ENCODE measurements at places on chromosomes 16 and 17. TPM values are rescaled to one million over a fixed set of nuclear protein-coding genes. Genes with fewer than 3 reads are reported as not detected.

Gene CCDC102A
- 20.4 TPM for polyA plus RNA-seq

Gene HSD11B2
- 31.9 TPM for polyA plus RNA-seq

Gene MGAT5B
- 0.85 TPM for polyA plus RNA-seq

Gene SLC9A5
- polyA plus RNA-seq, result 17.8 TPM

Gene RSL1D1
- polyA plus RNA-seq, result 259 TPM

Gene TOX3
- 5.5 TPM for polyA plus RNA-seq

Gene EVPLL
- 0.85 TPM for polyA plus RNA-seq

Gene EFCAB5
- polyA plus RNA-seq, result 2.1 TPM

Gene LRRC37A3
- polyA plus RNA-seq, result 29.8 TPM

Gene CLEC16A
- polyA plus RNA-seq, result 16.5 TPM

Gene MT1A
- polyA plus RNA-seq, result 0.58 TPM

Gene ACSM3
- 70.2 TPM for polyA plus RNA-seq

Gene KRT14
- 0.55 TPM for polyA plus RNA-seq

Gene SYNGR3
- 0.80 TPM for polyA plus RNA-seq

Gene CES5A
- polyA plus RNA-seq, result not detected

Gene PRSS53
- polyA plus RNA-seq, result 2.1 TPM

Gene CHD9NB
- polyA plus RNA-seq, result 8.5 TPM

GRCh38 chr17:58786586-58787295 is 31.1 kb downstream of the PPM1E start:
- DNase-seq, result no peak

GRCh38 chr17:48816438-48816773 is 623 bp downstream of the TTLL6 start:
- no peak for DNase-seq

- DNase-seq, result no peak
These were observed 414.7 kb downstream of the HS3ST3B1 start for GRCh38 chr17:14715561-14715960.

DNA sequence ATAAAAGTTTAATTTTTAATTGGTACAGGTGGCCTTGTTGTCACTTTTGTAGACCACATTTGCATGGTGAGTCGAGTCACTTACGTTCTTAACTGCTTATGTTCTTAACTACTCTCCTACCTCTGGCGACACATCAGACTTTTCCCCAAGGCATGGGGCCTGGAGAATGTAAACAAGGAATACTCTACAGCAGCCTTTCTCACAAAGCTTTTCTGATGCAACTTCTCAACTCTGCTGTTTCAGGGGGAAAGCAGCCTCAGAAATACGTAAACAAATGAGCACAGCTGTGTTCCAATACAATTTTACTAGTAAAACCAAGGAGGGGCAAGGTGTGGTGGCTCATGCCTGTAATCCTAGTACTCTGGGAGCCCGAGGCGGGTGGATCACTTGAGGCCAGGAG is 6.9 kb downstream of the KARS1 start:
- no peak for DNase-seq

- DNase-seq, result no peak
These were observed at the start of gene ADAP2 for GRCh38 chr17:30921544-30922196. Gene ADAP2 (plus strand): TSS chr17:30921945. CDS start chr17:30922015, 70 bp downstream.

- no peak for DNase-seq
These were observed 296.1 kb downstream of the SOX9 start for GRCh38 chr17:72416905-72417304.

DNA sequence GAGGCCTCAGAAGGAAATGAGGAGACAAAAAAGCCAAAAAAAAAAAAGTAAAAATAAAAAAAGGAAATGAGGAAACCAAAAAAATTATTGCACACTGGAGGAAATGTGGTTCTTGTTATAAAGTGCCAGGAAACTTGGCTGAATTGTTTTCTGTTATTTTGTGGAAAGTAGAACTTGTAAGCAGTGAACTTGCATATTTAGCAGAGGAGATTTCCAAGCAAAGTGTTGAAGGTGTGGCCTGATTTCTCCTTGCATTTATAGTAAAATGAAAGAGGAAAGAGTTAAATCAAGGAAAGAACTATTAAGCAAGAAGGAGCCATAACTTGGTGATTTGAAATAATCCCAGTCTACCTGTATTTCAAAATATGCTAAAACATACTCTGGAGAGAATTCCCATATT is 34.1 kb upstream of the CPPED1 start:
- no peak for DNase-seq

- no peak for DNase-seq
These were observed 626.6 kb upstream of the SOX9 start for GRCh38 chr17:71494062-71494855.

GRCh38 chr16:72404299-72404698 is 232.3 kb upstream of the PMFBP1 start:
- no peak for DNase-seq

- DNase-seq, result no peak
These were observed 116.5 kb downstream of the BANP start for GRCh38 chr16:88067530-88068411.

DNA sequence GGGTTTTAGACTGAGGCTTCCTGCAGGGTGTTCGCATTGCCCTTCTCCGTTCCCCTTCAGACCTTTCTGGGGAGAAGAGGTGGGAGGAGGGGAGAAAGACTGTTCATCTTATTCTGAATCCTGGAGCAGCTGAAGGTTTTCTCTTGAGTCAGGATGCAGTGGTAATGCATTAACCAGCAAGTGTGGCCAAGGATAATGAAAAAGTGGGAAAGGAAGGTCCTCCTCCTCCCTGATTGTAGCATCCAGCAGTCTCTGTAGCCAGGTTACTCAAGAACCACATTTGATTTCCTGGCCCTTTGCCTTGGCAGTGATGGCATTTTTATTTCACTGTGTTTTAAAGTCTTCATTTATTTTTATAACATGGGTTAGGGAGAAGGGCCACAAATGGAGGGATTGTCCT is 59.1 kb downstream of the CYLD start:
- no peak for DNase-seq

DNA sequence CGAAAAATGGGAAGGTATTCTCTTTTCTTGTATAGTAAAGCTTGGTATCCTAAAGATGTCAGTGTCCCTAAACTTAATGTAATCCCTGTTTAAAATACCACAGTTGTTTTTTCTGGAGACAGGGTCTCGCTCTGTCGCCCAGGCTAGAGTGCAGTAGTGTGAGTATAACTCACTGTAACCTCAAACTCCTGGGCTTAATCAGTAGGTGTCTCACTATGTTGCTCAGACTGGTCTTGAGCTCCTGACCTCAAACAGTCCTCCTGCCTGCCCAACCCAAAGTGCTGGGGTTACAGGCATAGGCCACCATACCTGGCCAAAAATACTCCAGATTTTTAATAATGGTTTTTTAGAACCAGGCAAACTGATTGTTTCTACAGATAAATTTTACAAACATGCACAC is 8.2 kb downstream of the DCAF7 start:
- no peak for DNase-seq

DNA sequence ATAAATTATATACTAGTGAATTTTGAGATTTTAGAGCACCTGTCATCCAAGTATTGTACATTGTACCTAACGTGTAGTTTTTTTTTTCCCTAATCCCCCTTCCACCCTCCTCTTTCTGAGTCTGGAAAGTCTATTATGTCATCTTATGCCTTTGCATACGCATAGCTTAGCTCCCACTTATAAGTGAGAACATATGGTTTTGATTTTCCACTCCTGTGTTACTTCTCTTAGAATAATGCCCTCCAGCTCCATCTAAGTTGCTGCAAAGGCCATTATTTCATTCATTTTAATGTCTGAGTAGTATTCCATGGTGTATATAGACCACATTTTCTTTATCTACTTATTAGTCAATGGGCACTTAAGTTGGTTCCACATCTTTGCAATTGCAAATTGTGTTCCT is 177.0 kb upstream of the C16orf82 start:
- DNase-seq, result no peak

- DNase-seq, result no peak
These were observed 42.5 kb downstream of the GOSR1 start for GRCh38 chr17:30519707-30520106.

GRCh38 chr16:24255456-24256371 is at the start of gene CACNG3:
Gene CACNG3 (plus strand): TSS chr16:24256335. CDS start chr16:24256755, 420 bp downstream.
- peak; percentile 60 for DNase-seq

- DNase-seq, result no peak
These were observed 9.9 kb upstream of the WFIKKN1 start for GRCh38 chr16:620700-621525.

- no peak for DNase-seq
These were observed 23.9 kb downstream of the PHB1 start for GRCh38 chr17:49390548-49391324.

DNA sequence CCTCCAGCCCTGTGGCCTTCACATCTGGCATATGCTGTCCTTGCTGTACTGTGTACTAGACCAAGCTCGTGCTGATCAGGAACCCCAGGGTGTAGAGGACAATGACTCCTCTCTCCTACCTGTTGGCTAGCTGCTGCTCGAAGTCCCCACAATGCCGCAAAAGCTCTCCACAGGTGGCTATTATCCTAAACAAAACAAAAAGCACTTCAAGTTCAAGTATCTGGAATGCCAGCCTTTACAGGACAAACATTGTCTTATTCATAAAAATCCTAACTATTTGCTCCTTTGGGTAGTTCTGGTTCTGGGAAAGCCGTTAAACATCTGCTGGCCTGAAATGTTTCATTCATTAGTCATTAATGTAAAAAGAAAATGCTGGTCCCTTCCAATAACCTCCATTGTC is 42.8 kb downstream of the COG7 start:
- no peak for DNase-seq

DNA sequence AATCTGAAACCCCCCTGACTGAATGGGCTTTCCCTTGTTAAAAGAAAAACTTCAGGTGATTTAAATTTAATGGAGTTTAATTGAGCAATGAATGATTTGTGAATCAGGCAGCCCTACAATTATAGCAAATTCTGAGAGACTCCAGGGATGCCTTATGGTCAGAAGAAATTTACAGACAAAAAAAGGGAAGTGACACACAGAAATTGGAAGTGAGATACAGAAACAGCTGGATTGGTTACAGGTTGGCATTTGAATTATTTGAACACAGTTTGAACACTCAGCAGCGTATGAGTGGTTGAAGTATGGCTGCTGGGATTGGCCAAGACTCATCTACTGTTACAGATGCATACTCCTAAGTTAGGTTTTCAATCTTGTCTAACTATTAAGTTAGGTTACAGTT is 19.0 kb upstream of the CPHXL start:
- DNase-seq, result no peak

DNA sequence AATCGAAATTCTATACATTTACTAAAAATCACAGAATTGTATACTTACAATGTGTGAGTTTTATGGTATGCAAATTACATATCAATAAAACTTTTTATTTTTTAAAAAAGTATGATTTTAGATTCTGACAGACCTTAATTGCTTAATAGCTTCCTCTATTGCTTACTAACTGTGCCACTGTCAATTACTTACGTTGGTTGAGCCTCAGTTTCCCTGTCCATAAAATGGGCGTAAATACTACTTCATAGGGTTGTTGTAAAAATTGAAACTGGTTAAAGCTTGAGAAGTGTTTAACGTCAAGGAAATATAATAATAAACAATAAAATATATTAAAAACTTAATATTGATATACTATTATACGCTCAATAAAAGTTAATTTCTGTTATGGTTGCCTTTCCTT is 203.4 kb downstream of the SHISA9 start:
- no peak for DNase-seq

DNA sequence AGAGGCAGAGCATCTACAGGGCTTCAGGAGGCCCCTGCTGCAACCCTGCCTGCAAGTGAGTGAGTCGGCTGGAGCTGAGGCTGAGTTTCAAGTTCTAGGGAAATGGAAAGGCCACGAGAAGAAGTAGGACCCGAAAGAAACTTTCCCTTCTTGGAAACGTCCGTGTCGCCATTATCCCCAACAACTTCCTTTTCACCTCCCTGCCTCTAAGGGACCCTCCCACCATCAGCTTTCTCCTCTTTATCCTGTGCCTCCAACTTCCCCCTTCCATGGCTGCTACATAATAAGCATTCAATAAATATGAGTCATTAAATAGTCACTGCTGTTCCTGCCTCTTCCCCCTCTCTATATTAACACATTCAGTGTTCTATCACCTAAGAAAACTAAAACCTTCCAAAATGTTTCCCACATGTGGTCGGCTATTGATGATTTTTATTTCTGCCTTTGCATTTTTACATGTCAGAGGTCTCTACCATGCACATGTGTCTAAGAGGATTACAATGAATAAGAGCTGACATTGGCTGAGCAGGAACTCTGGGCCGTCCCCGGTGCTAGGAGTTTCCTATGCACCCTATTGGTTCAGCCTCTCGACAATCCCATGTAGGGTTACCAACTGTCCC is 115.9 kb upstream of the TNRC6C start:
- DNase-seq, result no peak

DNA sequence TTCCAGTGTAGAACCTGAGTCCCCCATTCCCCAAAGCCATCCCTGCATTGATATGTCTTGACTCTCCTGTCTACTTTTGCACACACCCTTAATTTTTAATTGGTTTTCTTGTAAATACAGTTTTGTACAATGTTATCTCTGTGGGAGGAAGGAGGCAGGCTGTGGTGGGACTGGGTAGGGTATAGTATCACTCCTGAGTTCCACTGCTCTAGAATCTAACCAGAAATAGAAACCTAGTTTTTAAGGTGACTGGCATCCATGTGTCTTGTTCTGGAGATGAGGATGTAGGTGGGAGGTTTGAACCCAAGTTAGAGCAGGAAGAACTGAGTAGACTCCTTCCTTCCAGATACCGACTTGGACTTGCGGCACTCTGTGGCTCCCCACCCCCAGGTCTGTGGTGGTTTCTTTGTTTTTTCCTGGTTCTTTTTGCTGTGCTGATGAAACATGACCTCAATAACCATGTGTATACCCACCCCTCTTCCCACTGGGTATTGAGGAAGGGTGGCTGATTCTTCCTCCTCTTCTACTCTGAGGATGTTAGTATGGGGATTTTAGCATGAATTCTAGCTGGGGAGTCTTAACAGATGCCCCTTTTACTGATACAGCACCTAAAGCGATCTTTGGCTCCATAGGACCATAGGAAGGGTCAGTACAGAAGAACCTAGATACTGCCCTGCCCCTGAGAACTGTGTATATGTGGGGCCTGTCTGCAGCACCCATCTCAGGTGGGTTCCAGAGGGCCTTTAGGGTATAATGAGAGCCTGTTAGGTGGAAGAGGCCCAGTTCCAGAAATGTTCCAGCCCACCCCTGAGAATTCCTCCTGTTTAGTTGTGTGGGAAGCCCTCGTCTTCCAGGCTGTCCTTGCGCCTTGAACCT is 48.7 kb downstream of the SF3B3 start:
- DNase-seq, result no peak

Measured in right lung (tissue), 10 donors.